ENCODE measurements at places on chromosomes 12 and 14.

- ATAC-seq: peak; percentile 75
These were observed 17.2 kb downstream of the REM2 start for GRCh38 chr14:22900081-22900799.

DNA sequence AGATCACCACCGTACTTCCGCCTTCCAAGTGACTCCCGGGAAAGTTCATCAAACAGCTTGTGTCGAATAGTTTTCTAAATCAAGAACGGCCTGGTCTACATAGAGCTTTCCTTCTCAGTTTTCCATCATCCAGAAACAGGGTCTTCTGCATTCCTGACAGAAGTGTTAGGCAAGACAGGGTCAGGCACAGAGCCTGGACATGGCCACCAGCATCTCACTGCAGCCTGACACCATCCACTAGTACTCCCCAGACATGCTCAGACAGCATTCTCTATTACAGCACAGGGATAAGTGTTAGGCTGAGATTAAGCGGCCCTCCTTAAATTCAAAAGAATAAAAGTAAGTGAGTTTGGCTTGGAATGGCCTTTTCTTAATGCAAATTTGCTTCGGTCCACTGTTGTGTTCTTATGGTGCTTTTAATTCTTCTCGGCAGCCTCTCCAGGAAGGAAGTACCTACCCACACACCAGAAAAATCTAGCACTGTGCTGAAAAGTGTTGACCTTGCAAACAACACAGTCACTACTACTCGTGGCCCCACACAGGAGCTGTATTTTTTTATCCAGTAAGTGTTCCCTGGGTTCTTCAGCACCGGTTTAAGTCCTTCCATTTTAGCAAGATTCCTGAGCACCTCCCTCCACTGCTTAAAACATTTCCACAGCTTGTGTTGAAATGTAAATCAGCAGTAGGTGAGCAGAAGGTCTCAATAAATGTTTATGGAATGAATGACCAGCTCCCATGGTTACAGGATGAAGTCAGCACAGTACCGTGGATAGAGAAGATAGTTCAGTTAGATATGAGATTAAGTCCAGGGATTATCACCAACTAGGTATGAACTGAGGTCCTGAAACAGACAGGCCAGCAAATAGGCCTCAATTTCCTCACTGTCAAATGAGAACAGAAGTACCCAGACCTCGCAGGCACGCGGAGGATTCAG, 44.1 kb downstream of the SETD3 start:
- no peak for ATAC-seq

DNA sequence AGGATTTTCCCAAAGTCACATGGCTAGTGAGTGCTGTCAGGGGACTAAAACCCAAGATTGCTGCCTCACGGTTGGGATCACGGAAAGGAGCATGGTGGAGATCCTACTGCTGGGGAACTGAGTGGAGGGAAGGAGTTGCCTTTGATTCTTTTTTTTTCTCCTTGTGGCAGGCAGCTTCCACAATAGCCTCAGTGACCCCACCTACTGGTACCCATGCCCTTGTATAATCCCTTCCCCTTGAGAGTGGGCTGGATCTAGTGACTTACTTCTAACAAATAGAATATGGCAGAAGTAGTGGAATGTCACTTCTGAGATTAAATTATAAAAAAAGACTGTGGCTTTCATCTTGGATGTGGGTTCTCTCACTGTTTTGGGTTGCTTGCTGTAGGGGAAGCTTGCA, 135.7 kb downstream of the DICER1 start:
- ATAC-seq: no peak

- ATAC-seq: peak; percentile 30
These were observed 117.7 kb downstream of the PRKCH start for GRCh38 chr14:61438860-61439765.

DNA sequence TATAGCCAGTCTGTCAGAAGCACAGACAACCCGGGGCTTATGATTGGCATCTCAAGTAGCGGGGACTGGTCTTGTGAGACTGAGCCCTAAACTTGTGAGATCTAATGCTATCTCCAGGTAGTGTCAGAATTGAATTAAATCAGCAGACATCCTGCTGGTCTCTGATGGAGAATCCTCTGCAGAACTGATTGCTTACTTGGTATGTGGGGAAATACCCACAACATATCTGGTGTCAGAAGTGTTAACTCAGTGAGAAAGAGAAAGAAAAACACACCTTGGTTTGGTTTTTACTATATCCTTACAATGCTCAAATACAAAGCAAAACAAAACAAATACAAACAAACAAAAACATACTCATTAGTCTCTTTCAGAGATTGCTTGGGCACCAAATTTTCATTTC, 10.0 kb downstream of the SEL1L start:
- no peak for ATAC-seq

- ATAC-seq: no peak
These were observed 58.3 kb upstream of the ANP32D start for GRCh38 chr12:48414021-48414420.

- ATAC-seq: no peak
These were observed 24.0 kb downstream of the LRIG3 start for GRCh38 chr12:58896278-58896677.

- peak; percentile 45 for ATAC-seq
These were observed at the start of gene LRTM2 for GRCh38 chr12:1820191-1820895. Gene LRTM2 (plus strand): TSS chr12:1820565. CDS start chr12:1828149, 7,584 bp downstream.

- ATAC-seq: no peak
These were observed 214.0 kb downstream of the CHST11 start for GRCh38 chr12:104670439-104671408.

DNA sequence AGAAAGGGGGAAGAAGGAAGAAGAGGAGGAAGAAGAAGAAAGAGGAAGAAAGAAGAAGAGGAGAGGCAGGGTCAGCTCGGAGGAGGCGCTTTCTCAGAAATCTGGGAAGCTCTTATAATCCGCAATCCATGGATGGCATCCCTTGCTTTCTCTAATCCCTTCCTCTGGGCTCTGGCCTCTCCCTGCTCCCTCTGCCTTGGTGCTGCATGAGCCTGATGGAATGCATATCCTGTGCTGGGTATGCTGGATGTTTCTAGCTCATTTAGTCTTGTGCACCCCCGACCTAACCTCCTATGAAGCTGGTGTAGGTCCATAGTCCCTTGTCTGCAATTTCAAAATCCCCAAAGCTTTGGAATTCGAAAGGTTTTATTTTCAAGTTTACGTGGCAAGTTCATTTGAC, 94.2 kb upstream of the MYL2 start:
- no peak for ATAC-seq

DNA sequence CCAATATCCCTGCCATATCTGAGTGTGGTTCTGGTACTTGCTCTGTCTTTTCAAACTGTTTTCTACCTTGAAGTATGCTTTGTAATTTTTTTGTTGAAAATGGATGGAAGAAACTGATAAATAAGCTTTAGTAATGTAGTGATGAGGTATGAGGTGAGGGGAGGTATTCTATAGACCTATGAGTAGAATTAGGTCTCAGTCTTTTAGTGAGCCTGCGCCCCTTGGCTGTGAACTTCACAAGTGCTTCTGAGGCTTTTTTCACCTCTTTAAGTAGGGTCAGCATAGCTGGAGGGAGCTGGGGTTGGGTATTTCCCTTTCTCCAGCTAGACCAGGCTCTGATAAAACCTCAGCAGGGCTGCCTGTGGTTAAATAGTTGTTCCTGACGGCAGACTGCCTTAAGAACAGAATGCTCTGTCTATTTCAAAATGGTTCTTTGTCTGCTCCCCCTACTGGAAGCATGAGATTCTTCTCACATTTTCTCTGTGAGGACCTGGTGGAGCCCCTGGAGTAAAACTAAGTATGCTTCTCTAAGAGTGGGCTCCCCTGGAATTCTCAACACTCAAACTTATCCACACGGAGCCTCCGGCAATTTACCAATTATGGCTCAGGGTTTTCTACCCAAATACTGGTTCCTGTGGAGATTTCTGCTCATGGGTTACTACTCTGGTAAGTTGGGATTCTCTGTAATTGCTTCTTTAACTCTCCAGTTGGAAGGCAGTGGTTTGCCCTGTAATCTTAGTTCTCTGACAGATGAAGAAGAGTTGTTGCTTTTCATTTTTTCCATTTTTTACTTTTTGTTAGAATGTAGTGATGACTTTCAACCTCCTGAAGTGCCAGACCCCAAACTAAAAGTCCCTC, 13.1 kb downstream of the KRT5 start:
- peak; percentile 79 for ATAC-seq

DNA sequence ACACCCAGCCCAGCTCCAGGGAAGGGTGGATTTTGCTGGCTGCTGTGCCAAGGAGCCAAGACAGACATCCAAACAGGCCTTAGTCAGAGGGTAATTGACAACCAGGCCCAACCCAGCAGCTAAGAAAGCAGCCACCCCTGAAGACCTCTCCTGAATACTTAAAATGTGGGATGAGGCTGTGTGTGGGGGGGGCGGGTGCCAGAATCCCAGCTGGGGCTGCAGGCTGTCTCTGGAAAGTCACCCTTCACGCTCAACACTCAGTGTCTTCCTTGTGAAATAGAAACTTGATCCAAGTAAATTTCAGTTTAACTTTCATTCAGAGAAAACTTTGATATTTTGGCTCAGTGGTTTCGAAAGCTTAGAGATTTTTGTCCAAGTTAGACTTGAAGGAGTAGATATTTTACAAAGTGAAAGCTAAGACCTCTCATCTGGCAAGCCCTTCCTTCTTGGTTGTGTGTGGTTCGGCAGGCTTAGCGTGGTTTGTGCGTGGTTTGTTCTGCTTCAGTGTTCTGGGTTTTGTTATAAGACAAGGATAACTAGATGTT, 5.1 kb downstream of the PAPLN start:
- ATAC-seq: no peak

GRCh38 chr14:102200690-102201352, 61.1 kb downstream of the WDR20 start:
- no peak for ATAC-seq

DNA sequence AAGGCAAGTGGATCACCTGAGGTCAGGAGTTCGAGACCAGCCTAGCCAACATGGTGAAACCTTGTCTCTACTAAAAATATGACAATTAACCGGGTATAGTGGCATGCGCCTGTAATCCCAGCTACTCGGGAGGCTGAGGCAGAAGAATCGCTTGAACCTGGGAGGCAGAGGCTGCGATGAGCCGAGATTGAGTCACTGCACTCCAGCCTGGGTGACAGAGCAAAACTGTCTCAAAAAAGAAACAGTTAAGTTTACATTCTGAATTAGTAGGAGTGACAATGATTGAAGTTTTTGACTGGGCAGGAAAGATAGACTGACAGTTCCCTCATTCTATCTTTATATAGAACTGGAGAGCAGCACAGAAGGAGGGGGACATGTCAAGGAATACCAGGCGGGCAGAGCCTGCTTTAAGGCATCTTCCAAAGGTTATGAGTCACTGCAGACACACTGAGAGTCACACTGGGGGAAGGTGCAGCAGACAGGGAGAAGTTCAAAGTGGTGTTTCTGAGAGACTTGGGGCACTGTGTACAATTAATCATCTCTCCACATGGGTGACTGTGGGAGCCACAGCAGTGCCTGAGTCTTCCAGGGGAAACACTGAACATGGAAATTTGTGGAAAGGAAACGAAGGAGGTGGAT, 42.8 kb upstream of the RNASE3 start:
- ATAC-seq: peak; percentile 27

DNA sequence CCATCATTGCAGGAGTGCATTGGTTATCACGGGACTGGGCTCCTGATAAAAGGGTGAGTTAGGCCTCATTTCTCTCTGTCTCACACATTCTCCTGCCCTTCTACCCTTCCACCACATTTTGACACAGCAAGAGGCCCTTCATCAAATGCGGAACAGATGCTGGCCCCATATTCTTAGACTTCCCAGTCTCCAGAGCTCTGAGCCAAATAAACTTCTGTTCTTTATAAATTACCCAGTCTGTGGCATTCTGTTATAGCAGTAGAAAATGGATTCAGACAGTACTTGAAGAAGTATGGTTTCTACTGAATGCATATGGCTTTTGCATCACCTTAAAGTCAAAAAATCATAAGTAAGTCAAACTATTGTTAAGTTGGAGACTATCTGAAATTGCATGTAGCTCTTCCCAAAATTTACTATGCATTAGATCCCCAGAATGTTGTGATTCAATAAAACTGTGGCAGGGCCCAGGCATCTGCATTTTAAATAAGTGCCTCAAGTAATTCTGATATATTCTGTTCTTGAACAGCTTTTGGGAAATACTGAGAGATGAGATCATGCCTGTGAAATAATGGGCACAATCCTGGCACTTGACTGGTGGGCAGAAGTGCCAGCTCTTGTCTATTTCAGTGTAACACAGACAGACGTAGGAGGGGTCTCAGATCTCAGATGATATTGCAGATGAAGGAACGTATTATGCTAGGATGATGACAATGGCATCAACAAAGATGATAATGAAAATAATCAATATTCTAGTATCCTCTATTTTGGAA, 68.2 kb downstream of the E2F7 start:
- peak; percentile 63 for ATAC-seq
